ENCODE measurements at places on chromosomes 12 and 14.

DNA sequence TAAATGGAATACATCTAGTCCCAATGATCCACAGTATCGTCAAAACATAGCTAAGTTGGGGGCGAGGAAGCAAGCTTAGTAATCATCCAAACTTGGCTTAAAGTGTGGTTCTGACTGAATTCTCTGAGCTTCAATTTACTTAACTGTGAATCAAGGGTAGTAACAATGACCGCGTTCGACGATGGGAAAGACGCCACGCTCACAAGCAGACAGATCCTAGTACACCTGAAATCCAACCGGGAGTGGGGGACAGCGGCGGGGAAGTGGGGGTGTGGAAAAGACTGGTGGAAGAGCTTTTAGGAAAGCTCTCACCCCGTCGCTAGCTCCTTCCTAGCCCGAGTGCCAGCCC, 433 bp downstream of the COX16 start:
- no peak for DNase-seq

DNA sequence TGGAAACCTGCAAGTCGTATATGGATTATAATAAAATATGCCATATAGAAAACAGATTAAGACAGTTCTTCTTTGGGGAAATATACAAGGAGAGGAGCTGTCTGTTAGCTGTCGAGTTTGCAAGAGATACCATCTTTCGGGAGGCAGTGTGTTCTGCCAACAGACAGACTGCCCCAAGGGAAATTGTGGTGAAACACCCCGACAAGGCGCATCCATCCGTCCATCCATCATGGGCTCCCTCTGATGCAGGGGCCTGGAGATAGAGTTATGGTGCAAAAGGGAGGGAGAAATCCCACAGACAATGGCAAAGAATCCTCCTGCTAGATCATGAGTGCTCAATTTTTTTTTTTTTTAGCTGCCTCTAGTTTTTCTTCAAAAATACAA, 156.3 kb downstream of the DPF3 start:
- DNase-seq = no peak

DNA sequence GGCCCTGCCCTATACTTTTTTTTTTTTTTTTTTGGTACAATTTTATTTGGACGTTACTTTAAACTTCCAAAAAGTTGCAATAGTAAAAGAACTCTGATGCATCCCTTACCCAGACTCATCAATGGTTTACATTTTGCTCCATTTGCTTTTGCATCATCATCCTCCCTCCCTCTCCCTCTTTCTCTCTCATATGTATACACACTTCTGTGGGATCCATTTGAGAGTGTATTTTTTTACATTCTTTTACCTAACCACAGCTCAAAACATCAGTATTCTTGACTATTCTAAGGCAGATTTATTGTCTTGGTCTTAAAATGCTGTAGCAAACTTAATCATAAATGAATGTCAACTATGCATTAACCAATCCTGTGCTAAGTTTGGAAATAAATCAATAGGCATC, 111.6 kb downstream of the PRICKLE1 start:
- no peak for DNase-seq

- DNase-seq = no peak
Measured at GRCh38 chr14:60266021-60266937, 17.3 kb downstream of the PPM1A start.

GRCh38 chr14:33879684-33880286, 71.1 kb downstream of the EGLN3 start:
- DNase-seq = no peak

GRCh38 chr12:2355198-2355597, 302.4 kb downstream of the CACNA1C start:
- DNase-seq = no peak

DNA sequence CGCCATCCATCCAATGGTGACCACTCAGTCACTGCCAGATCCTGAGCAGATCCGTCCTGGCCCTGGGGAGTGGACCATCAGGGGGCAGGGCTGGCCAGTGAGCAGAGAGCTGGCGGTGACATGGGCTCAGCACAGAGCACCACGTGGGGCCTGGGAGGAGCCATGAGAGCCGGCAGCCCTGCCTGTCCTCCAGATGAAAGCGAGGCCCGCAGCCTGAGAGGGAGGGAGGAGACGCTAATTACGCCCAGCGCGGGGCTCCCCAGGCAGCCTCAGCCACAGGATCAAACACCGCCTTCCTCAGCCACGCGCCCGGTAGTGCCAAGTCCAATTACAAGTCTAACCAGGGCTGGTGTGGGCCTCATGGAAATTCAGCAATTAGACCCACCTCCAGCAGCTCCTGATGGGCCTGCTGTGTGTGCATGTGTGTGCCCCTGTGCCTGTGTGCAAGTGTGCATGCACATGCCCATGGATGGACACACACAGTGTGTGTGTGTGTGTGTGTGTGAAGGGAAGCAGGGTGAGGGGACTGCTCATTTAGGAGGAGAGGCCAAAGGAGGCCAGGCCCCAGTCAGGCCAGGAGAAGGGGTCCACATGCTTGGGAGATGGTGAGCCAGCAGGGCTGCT, 68.0 kb downstream of the KIF26A start:
- DNase-seq = no peak

GRCh38 chr12:97300891-97301290, 161.7 kb upstream of the RMST start:
- no peak for DNase-seq

DNA sequence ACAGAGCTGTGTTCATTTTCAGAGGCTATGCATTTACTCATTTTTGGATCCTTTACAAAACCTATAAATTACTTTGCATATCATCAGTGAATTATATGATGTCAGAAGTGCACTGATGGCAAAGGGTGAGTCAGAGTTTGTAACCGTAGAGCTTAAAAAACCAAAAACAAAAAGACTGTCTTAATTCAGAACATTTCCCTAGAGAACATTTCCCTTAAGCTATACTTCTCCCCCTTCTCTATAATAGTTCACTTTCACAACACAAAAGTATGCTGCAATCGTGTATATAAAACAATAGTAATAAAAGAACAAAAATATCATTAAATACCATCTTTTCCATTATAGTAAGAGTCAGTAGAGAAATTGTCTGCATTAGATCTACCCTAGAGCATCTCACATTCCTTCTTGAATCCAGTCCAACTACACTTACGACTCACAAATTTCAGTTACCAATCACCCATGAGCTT, 934.9 kb downstream of the LRFN5 start:
- no peak for DNase-seq

DNA sequence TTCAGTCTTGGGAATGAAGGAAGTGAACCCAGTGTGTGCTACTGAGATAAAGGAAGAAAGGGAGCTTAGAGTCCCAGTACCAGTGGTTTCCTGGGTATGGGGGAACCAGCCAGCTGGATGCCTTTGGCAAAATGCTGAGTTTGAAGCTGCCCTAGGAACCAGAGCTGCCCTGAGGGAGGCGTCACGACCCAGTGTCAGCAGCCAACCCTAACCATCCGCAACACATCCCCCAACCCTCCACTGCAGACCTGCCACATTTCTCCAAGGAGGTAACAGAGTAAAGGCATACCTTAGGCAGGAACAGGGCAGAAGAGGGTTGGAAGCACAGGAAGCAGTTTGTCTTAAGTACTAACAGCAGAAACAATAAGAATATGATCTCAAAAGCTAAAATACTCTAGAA, 28.6 kb downstream of the PRDM4 start:
- DNase-seq = no peak

GRCh38 chr14:34075826-34076225, 125.0 kb upstream of the EGLN3 start:
- no peak for DNase-seq

DNA sequence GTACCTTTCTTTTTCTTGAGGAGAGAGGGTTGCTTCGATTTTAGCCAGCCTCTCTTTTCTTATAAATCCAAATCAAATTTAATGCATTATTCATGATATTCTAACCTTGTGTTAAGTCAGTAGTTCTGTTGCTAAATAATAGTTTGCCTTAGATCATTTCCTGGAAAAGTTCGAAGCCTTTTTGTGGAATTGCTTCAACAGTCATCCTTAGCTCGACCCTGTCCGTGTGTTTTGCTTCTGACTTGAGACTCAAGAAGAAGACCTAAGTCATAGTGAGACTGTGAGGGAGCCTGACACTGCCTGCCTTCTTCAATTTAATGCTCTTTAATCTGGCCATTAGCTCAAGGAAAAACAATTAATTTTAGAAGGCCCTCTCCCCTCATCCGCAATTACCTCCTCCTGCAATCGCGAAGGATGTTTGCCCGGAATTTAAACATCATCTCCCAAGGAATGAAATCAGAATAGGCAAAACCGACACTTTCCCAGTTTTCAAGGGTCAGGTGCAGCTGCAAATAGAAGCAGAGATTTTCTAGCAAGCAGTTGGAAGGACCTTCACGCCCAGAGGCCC, 453 bp upstream of the SLC4A8 start:
- DNase-seq = no peak

DNA sequence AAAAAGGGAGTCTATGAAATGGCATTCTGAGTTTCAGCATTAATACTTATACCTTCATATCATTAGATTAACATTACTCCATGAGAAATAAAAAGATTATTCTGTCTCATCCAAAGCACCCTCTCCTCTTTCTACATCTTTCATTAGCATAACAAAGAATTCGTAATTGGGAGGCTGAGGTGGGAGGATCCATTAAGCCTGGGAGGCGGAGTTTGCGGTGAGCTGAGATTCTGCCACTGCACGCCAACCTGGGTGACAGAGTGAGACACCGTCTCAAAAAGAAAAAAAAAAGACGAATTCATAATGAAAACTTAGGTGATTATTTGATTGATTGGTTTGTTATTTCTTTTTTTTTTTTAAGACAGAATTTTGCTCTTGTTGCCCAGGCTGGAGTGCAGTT, 1.8 kb upstream of the CDK17 start:
- DNase-seq = no peak

DNA sequence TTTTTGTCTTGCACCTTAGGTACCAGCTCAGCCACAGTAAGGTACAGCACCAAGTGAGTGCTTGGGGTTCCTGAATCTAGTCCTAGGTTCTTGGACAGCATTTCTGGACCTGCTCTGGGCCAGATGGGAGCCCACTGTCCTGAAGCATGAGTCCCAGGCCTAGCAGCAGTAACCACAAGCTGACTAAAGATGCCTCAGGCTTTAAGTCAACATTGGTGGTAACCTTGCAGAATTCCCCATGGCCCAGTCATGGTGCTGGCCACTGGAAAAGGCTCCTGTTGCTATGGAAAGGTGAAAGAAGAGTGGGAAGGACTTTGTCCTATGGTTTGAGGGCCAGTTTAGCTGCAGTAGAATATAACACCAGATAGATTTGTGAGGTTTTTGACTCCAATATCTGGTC, 86.9 kb upstream of the CLEC14A start:
- no peak for DNase-seq

GRCh38 chr14:61101803-61102548, 120.9 kb downstream of the SLC38A6 start:
- no peak for DNase-seq

- no peak for DNase-seq
Measured at GRCh38 chr12:15181017-15181683, 40.1 kb downstream of the RERG start.

DNA sequence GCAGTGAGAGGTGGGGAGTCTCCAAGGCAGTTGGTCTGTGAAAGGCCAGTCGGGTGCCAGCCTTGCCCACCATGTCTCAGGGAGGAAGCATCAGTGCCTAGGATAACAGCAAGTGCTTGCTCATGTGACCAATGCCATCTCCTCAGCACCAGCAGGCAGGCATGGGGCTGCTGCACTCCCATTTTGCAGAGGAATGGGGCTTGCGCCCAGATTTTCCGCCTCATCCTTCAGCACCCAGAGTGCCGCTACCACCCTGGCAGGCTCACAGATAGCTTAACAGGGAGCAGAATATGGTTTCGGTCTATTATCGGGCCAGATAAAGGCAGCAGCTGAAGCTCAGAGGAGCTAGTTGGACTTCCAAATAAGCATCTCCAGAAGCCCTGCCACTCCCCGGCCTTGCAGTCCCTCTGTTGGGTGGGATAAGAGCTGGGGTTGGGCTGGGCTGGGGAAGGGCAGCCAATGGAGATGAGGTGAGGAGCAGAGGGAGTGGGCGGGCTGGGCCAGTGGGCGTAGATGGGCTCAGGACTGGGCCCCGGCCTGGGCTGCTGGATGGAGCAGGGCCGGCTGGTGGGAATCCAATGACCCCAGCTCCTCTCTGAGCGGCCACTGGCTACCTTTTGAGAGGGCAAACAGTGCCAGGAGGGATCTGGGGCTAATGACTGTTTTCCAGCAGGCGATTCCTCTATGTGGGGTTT, 8.4 kb upstream of the KRT80 start:
- DNase-seq = no peak

- no peak for DNase-seq
Measured at GRCh38 chr14:74917646-74918081, 5.4 kb downstream of the RPS6KL1 start.

- no peak for DNase-seq
Measured at GRCh38 chr14:25041484-25041883, 8.5 kb downstream of the STXBP6 start.

DNA sequence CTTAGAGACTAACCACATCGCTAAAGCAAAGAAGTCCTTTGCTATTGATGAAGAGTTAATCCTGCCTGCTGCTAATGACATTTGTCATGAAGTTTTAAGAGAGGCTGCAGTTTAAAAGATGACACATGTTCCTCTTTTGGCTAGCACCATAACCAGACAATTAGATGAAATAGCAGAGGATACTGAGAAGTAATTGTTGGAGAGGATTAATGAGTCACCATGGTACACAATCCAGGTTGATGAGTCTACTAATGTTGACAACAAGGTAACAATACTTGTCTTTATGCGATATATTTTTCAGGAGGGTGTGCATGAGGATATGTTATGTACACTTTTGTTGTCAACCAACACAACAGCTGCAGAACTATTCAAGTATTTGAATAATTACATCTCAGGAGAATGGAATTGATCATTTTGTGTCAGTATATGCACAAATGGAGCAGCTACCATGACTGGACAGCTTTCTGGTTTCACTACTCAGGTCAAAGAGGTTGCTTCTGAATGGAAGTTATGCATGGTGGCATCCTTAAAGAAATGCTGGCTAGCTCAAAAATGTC, 56.7 kb downstream of the LRRIQ1 start:
- no peak for DNase-seq

GRCh38 chr14:70770490-70770889, 38.8 kb downstream of the MAP3K9 start:
- DNase-seq = no peak

- no peak for DNase-seq
Measured at GRCh38 chr12:15044471-15044870, 71.6 kb downstream of the PDE6H start.

DNA sequence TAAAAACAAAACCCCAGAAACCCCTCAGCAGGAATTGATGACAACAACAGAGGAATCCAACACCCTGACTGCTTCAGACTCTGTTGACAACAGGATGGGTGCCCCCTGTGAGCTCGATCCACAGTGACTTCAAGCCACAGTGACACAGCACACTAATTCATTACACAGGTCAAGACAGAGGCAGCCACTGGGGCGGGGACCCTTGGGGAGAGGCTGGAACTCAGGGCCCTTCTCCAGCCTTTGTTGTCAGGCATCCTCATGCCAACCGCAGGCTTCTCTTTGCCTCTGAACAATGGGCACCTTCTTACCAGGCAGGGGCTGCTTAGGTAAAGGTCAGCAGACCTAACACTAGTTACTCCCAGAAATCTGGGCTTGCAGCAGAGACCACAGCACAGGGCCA, 37.6 kb downstream of the ACADS start:
- no peak for DNase-seq

GRCh38 chr14:104935026-104935650, 10.5 kb downstream of the PLD4 start:
- DNase-seq = no peak

- DNase-seq = no peak
Measured at GRCh38 chr14:63759456-63759855, 31.6 kb upstream of the SGPP1 start.
